Muscle of arm (tissue), 14 donors: ENCODE measurements at places on chromosomes 1 and 21.

- no peak for DNase-seq
These were observed 53.0 kb downstream of the OLFML2B start for GRCh38 chr1:161970633-161971032.

- DNase-seq, result no peak
These were observed 261.9 kb downstream of the RYR2 start for GRCh38 chr1:237303929-237304328.

DNA sequence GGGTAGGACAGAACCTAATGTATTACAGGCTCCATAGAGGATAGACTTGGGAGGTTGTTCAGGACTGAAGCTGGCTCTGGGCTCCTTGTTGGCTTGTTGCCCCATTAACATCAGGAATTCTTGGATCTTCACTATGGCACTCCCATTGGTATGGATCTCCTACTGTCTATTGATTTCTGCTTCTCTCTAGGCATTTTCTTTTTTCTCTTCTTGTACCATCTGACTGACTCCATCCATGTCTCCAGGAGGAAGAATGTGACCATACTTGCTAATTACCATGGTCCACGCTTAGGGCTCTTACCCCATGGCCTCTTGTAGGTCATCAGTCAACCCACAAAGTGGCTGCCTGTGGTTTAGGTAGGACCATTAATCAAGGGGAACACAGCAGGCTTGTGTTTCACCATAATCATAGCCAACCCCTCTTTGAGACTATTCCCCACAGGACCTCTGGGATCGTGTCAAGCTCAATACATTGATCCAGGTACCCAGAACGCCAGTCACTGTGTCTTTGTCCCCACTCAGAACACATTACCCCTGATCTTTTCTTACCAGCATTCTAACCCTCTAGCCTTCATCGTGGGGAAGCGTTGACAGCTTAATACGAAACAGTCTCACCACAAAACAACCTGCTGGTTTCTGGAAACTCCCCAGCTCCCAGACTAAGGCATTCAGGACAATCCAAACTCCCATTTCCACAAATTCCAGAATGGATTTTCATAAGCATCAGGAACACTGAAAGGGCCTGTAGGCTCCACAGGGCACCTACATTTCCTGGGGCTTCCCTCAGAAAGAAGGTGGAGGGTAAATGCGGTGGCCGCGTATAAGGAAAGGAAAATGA lies 97.1 kb downstream of the ETS2 start:
- no peak for DNase-seq

DNA sequence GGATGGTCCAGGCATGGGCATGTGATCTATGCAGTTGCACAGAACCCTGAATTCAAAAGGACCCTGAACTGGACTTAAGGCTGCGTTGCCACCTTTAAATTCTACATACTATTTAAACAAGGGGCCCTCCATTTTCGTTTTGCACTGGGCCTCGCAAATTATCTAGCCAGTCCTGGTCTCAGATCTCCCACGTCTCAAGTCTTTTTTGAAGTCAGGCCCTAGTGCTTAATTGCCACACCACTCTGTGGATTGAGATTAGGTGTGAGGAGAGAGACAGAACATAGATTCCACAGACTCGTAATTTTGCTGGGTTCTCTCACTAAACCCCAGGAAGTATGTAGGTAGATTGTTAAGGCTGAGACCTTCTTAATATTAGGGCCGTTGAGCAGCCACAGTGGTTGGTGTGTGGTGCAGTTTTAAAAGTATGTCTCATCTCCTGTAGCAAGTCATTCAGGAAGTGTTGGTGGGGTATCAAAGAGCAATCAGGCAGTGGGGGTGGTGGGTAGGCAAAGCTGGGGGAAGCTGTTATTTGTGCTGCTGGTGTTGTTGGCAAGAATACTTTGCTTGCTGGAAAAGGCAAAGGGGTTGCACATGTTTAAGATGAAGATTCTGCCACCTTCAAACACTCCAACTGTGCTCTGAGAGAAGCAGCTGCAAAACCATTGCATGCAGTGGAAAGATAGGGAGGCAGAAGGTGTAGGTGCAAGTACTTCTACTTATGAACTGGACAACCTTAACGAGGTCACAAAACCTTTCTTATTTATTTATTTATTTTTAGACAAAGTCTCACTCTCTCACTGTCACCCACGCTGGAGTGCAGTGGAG lies 11.2 kb downstream of the CD84 start:
- no peak for DNase-seq

- DNase-seq, result no peak
These were observed 20.4 kb downstream of the PRPF38A start for GRCh38 chr1:52424813-52425212.

DNA sequence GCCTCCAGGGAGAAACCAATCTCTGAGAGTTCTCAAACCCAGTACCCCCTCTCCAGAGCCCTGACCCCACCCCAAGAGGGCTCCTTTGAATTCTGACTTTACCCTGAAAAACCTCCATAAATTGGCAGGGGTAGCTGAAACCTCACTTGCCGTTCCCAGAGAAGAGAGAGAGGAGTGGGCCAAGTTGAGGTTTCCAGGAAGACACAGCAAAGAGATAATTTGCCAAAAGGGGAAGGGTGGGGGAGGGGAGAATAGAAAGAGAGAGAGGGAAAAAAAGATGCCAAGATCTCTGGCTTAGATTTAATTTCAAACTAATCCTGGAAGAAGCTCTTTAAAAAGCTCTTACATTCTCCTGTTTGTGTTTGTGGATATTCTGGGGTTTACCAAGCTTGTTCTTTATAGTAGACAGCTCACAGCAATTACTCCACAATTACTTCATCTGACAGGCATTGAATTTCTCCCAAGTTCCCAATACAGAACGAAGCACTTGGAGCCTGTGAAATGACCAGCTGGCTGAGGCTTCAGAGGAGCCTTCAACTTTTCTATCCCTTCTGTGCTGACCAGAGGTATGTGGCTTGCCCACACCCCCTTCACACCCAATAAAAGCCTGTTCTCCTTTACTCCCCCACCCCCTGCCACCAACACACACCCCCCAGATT lies 1.1 kb upstream of the GRHL3 start:
- peak; percentile 63 for DNase-seq

GRCh38 chr1:47694011-47694890 lies 256.4 kb downstream of the FOXD2 start:
- no peak for DNase-seq

DNA sequence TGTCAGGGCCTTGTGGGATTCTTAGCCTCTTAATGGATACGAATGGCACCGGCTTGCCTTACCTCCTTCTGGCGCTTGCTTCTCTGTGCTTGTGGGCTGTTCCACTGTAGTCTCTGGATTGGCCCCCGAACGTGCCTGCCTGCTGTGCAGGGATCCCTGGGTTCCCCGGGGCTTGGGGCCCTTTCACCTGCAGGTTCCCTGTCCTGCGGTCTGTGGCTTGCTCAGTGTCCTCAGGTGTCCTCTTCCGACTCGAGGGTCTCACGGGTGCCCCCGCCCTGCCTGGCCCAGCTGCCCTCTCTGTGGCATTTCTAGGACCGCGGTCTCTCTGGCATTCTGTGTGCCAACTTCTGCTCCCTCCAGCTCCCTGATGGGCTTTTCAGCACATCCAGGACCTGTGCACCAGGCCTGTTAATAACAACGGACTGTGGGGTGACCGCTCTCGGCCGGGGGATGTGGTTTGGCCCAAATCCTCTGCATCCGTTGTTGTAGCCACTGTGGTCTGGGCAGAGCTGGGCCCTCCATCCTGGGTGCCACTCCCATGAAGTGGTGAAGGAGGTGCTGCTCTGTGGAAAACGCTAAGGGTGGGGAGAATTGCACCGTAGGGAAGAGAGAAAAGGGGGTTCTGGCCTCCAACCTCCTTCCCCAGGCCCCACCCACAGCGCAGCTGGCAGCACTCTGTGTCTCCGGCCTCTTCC lies 12.4 kb downstream of the COL18A1 start:
- no peak for DNase-seq

GRCh38 chr1:6753320-6754140 lies 31.7 kb upstream of the CAMTA1 start:
- no peak for DNase-seq

- DNase-seq, result no peak
These were observed 26.4 kb downstream of the CAPN2 start for GRCh38 chr1:223738465-223739365.

DNA sequence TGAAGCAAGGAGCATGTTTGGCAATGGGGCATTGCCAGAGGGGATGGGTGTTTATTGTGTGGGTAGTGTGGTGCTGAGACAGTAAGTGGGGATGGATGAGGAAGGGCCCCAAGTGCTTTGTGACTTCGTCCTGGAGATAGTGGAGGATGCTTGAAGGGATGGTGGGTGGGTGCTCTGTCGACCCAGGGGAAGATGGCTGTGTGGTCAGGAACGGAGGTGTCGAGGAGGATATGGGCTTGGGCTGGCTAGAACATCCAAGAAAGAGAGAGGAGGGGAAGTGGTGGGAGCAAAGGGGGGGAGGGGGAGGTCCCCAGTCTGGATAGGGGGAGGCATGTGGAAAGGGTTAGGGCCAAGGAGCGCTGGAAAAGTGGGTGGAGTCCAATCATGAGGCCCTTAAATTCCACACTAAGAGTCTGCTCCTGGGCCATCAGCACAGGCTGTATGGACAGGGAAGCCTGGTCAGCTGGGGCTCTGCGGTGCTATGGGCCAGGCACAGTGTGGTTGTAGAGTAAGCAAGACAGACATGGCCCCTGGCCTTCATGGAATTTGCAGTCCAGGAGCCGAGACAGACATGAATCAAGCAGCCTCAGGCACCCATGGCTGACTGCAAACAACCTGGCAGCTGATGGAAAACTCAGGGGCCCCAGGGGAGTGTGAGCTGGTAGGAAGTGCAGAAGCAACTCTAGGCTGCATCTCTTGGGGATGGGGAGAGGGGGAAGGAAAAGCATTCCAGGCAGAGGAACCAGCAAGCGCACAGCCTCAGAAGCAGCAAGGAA lies 36.3 kb downstream of the EDN2 start:
- no peak for DNase-seq

DNA sequence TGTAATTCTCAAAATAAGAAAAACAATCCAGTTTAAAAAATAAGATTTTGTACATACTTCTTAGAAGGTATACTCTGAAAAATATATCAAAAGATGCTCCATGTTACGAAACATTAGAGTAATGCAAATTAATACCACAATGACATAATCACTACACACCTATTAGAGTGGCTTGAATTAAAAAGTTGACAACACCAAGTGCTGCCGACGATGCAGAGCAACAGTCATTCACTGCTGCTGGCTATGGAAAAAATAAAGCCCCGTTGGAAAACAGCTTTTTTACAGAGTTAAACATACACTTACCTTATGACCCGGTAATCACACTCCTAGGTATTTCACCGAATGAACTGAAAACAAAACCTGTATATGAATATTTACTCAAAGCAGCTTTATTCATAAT lies 14.8 kb downstream of the COA6 start:
- DNase-seq, result no peak

DNA sequence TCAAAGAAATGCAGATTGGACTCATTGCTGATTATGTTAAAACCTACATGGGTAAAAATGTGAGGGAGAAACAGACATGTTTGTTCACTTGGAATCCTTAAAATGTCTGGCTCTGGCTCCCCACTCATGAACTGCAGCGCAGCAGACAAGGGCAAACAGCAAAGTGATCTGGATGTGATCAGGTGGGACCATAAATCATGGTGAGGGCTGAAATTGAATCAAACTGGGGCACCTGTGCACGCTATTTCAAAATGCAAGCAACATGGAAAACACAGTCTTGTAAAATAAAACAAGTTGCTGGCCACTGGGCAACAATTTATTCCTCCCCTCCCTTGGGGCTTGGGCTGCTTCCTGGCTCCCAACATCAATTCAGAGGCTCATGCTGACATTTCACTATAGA lies 373.4 kb downstream of the SEC16B start:
- DNase-seq, result no peak

DNA sequence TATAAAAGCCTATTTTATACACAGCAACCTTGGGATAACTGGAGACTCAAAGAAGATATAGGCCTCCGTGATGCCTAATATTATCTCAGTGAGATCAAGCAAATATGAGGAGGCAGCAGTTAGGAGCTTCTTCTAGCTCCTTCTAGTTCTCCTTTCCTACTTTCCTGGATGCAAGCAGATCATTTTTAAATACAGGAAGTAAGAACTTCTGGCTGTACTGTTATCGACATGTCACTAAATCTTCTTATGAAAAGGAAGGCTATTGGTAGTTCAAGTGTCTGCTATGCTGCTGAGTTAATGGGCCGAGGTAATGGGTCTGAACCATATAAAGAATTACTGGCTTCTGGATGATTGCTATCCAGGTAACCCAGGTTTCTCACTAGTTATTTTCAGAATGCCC lies 15.9 kb downstream of the HSPA13 start:
- no peak for DNase-seq

DNA sequence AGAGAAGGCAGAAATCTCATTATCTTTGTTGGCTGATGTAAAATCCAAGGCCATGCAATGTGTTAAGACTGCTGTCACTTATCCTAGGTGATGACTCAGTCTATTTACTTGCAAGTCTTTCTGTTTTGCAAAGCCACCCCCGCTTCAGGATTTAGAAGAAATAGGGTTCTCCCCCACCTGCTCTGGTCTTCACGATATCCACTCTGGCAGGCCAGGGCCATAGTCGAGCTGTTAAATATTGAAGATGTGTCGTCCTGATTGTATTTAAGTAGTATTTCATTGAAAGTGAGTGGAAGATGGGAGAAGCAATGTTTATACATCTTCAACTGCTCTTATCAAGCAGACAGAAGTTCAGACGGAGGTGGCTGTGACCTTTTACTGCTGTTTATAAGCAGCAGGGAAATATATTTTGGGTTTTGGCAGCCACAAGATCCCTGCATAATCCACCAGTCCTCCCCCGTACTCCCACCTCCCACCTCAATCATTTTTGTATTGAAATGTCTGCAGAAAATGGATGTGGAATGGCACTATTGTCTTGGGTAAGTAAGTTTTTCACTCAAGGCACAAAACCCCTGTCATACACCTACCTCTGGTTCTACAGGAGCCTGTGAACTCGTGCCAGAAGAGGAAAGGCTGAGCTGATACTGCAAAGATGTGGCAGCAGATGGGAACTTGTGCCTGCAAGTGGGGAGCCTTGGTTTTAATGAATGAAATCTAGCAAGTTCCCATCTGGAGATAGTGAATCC lies 117.4 kb downstream of the MRPS6 start:
- DNase-seq, result no peak

DNA sequence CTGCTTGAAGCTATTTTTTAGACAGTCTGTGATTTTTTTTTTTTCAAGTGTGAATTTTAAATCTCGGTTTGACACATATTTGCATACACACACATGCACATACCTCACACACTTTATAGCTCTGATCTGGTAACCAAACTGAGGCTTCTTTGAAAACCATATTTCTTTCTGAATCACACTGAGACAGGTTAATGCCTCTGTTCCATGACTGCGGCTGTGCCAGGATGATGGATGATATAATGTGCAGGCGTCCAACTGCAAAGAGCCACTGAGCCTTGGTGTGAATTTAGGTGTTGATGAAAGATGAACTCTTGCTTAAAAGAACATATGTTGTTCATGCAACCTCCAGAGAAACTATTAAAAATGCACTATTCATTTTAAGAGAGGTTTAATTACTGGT lies 504.0 kb upstream of the OLFM3 start:
- no peak for DNase-seq

GRCh38 chr1:209869291-209870149 lies 41.7 kb downstream of the UTP25 start:
- DNase-seq, result peak; percentile 60

- DNase-seq, result no peak
These were observed 19.2 kb upstream of the RGS8 start for GRCh38 chr1:182703539-182703938.
